ENCODE measurements at places on chromosomes 7 and 10.

DNA sequence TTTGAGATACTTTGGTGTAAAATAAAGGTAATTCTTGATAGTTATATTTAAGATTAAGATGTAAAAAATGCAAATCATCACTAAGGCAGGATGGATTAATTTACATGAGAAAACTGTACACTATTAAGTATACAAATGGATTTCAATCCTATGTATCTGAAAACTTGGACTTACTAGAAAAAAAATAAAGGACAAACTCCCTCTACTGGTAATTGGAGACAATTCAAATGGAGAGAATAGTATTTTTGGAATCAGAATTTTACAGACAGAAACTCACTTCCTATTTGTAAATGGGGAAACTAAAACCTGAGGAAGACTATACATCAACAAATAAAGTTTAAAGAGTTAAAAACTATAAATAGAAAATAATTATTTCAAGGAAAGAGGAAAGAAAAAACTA lies 62.6 kb downstream of the CUL2 start:
- DNase-seq = no peak

DNA sequence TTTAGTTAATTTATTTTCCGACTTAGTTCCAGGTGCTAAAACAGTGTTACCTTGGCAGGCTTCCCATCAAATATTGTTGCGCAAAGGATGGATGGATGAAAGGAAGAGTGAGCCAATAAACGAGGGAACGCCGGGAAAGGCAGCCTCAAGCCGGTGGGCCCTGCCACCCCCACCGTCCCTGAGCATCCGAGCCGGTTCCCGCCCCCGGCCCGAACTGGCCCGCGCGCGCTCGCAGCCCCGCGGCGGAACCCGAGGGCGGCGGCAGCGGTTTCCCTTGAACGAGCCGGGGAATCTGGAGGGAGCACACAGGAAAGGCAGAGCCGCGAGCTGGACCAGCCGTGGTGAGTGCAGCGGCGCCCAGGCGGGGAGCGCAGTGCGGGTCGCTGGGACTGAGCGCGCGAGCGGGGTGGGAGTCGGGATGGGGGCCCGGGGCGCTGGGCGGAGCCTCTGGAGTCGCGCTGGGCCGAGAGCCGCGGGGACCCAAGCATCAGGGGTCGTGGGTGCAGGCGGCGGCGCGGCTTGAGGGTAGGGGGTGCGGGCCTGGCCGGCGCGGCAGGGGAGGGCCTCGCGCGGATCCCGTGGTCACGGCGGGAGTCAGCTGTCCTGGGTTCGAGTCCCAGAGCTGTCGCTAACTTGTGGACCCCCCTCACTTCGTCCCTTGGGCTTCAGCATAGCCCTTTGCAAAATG lies at the start of gene AGK:
Gene AGK (plus strand): TSS at position 317 of the 688 bp plus-strand sequence. CDS start 4,057 bp downstream, outside the sequence.
- DNase-seq = peak; percentile 90

- DNase-seq = no peak
Observed at GRCh38 chr10:112706577-112706976, 243.5 kb upstream of the TCF7L2 start.

DNA sequence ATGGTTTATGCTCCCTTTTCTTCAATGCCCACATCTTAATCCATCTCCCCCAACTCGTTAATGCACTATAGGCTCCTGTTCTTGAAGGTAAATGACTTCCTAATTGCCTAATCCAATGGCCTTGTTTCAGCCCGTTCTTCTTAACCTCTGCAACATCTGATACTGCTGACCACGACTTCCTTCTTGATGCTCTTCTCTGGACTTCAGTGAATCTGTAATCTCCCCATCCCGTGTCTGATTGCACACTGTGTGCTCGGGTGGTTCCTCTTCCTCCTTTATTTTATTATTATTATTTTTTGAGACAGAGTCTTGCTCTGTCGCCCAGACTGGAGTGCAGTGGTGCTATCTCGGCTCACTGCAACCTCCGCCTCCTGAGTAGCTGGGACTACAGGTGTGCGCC lies 58.9 kb downstream of the HIPK2 start:
- no peak for DNase-seq

DNA sequence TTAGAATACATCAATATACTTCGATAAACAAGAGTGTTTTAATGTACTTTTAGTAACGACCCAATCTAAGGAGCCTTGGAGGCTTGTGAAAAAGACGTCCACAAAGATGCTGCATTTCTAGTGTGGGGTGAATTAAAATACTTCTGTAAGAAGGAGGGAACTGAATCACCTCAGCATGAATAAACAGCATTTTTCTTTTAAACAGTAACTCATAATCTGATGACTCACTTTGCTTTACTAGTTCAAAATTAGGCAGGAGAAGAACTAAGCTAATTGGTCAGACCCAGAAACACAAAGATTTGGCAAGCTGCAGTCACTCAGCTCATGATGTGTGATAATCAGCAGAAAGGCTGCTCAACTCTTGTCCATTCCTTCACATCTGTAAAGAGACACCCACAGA lies 24.2 kb downstream of the NCOA4 start:
- no peak for DNase-seq

DNA sequence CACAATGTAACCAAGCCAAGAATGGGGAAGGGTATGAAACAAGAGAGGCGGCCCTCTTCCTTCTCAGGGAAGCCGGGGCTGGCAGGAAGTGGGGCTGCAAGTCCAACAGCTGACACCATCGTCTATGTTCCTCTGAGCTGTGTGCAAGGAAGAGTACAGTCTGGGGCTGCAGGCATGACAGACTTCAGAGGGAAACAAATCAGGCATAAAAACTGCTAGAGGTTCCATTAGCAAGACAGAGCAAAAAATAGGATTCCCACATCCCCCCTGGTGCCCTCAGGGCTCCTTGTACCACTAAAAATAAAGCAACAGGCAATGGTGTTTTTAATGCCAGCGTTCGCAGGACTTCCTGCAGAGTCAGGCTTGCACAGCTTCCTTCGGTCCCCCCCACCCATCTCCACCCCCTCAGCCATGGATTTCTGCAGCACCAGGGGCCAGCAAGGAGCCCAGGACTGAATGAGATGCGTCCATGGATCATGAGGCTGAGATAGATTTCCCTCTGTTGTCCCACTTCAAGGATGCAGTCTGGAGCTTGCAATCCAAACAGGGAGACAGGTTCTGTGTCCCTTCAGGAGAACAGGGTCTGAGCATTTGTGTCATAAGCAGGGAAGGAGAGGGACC lies 34.6 kb downstream of the KCNMA1 start:
- DNase-seq = no peak

- no peak for DNase-seq
Observed at GRCh38 chr7:123210986-123211385, 11.2 kb upstream of the SLC13A1 start.

- no peak for DNase-seq
Observed at GRCh38 chr7:24346129-24346528, 62.1 kb downstream of the NPY start.

GRCh38 chr7:44769376-44769775 lies 20.7 kb downstream of the ZMIZ2 start:
- DNase-seq = no peak

DNA sequence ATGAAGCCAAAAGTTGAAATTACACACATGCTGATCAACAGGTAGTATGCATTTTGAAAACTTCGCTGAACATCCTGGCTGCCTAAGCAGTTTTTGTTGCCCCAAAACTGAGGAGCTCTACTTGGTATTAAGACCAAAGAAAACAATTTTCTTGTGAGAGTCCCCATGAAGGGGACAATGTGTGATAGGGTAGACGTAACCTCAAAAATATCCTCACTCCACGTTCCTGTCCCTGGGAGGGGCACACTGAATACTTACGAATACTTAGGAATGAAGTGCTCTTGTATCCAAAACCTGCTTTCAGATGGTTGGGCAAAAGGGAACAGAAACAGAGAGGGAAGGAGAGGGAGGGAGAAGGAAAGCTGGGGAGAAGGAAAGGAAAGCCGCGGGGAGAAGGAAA lies 24.7 kb downstream of the CCDC6 start:
- DNase-seq = no peak

DNA sequence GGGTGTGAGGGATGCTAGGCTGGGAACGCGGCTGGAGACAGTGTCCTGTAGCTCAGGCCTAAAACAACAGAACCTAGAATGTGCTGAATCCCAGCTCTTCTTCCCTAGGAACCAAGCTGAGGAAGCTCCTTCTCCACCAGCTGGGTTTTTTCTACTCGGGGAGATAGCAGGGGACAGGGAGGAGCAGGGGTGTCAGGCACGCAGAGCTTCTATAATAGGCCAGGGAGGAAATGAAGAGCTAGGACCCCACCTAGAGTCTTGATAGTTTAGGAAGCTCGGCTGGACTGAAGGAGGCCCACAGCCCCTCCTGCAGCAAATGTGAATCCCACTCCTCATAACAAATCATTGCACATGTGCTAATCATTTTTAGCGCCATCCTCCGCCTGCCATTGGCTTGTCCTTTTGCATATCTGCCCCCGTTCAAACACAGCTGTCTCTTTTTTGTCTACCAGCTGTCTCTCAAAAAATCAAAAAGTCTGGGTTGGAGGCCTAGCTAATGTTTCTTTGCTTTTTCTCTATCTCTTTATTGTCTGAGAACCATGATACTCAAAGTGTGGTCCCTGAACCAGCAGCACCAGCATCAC lies 24.1 kb upstream of the FAM180A start:
- no peak for DNase-seq

DNA sequence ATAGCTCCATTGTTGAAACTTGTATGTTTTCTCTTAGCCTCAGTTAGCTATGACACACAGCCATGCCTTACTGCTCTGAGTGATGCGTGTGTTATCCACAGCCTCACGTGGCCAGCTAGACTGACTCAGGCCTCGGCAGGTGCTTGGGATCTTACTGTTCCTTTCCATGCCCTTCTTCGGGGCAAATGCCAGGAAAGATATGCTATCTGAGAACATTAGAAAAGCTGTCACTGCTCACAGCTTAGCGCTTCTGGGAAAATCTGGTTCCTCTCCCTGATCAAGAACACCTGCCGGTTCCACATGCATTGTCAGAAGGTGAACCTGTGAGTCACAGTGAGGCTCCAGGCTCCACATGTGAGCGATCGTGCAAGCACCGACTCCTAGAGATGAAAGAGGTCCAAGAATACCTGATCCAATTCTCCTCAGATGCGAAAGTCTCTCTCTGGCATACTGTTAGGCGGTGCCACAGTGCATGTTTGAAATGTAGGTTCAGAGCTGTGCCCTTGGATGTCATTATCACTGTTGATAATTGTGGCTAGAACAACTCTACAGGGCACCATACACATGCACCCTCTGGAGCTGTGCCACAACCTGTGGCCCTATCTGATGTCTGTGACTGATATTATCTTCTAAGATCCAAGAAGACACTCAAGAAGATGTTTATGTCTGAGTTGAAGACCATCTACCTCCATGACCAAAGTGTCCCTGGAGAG lies 247.8 kb upstream of the IGFBP3 start:
- no peak for DNase-seq

DNA sequence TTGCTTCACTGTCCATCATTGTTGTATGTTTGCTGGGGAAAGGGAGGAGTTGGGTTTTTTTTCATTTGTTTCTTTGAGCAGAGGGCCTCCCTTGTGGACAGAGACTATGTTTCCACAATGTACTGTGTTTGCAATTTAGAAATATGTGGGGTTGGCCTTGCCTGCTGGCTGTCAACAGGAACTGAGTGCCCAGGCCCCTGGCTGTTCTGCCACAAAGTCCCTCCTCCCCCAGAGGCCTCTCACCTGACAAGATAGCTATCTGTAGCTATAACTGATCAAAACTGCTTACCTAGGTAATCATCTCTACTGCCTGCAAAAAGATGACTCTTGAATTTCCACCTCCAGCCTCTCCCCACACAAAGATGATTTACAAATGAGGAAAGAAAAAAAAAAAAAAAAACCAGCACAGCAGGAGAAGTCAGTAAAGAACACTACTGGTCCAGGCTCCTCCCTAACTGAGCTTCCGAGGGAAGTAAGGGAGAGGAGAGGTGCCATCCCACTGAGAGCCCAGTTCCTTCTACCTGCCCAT lies 121.8 kb downstream of the SGMS1 start:
- DNase-seq = no peak

GRCh38 chr10:35696392-35697287 lies 54.5 kb upstream of the FZD8 start:
- DNase-seq = no peak

GRCh38 chr10:80265740-80266512 lies 23.5 kb downstream of the MAT1A start:
- no peak for DNase-seq

DNA sequence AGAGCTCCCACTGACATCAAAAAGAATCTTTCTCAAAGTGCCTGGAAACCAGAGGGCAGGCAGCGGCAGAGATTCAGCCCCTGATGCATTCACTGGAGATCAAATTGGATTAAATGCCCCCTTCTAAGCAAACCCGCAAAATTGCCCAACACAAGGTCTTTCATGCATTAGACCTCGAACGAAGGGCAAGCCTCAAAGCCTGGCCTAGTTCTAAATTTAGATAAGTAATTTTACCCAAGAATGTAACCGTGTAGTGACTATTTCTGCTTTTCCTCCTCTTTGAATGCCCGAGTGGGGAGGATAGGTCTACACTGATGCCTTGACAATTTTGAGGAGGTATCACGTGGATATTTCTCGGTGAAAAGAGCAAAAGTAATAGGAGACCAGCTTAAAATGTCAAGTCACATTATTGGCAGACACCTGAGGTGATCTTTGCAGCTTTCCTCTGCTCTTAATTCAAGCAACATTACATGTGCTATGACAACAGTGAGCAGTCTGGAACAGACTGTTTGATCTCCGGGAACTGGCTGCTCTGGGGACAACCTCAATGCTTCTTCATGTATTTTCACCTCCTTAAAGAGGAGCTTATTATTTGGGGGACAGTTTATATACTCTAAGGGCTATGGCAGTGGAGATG lies 1263.5 kb upstream of the AUTS2 start:
- DNase-seq = no peak
